Stimulated activated CD4-positive, alpha-beta T cell treated with anti-CD3 and anti-CD28 coated beads, Interleukin-2, amount 100 ng/mL, for 24 hours (primary cell): ENCODE measurements at places on chromosomes 5 and 9.

DNA sequence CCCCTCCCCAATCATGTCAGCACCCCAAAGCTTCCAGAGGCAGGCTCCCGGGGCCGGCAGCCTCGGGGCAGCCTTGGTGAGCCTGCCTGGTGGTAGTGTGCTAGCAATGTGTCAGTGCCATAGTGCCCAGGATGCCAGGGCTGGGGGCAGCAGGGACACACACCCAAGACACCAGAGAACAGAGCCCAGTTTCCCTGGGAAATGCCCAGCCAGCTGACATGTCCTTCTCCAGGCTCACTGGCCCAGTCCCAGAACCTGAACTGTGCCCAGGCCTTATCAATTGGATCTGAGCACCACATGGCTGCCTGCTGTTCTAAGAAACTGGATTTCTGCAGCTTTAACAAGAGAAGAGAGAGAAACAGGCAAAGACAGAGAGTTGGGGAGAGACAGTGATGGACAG lies 74.9 kb upstream of the LRRTM2 start:
- DNase-seq, result no peak

DNA sequence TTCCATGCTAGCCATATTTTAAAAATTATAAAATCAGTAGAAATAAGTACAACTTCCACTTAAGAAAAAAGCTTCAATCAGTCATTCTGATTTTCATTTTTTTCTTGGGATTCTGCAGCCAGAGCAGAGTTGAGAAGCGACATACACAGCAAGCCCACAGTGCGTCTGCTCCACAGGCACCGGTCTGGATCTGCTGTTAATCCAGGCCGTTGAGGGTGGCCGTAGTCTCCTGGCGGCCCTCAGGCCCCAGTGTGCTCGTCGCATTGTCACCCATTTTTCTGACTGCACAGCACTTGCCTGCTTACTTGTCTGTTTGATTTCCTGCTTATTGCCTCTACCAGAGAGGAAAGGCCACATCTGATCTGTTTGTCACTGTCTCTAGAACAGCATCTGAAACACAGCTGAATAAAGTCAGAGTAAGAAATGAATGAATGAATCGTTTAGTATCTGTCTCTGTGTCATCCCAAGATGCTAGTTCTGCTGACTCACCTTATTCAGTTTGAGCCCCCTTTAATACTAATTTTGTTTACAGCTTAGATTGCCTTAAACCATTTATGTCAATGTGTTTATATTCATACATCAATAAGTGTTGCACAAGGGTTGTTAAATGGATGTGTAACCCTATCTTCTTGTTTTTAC lies 11.6 kb upstream of the ASPN start:
- DNase-seq, result no peak

DNA sequence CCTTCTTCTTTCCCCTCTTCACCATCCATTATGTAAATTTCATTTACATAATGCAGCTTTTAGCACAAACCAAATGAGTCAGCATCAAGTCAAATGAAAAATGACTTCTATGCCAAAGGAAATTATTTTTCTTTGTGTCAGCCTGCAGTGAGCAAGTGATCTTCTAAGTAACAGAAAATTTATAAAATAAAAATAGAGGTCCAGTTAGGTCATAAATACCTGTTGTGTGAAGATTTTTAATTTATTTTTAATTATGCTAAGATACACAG lies 16.7 kb upstream of the THG1L start:
- DNase-seq, result no peak

DNA sequence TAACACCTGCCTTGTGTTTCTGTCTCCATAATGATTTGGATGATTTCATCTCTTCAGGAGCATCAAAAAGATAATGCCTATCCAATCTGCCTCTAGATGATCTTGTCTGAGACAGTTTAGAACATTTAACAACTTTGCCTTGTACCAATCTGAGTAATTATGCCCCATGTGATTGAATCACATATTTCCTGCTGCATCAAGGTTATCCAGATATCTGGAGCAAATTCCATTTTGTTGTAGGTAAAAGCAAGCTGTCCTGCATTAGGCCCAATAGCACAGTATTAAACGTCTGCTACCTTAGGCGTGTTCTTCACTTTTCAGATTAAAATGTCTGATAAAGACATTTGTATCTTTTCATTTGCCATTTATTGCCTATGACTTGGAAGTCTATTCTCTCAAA lies 54.1 kb upstream of the MARCHF11 start:
- no peak for DNase-seq

- DNase-seq, result no peak
Measured at GRCh38 chr9:5566054-5566618, 55.8 kb downstream of the PDCD1LG2 start.

GRCh38 chr9:84669288-84670137 lies at the start of gene NTRK2:
Gene NTRK2 (plus strand): TSS chr9:84669729. CDS start chr9:84670749, 1,020 bp downstream.
- peak; percentile 33 for DNase-seq

DNA sequence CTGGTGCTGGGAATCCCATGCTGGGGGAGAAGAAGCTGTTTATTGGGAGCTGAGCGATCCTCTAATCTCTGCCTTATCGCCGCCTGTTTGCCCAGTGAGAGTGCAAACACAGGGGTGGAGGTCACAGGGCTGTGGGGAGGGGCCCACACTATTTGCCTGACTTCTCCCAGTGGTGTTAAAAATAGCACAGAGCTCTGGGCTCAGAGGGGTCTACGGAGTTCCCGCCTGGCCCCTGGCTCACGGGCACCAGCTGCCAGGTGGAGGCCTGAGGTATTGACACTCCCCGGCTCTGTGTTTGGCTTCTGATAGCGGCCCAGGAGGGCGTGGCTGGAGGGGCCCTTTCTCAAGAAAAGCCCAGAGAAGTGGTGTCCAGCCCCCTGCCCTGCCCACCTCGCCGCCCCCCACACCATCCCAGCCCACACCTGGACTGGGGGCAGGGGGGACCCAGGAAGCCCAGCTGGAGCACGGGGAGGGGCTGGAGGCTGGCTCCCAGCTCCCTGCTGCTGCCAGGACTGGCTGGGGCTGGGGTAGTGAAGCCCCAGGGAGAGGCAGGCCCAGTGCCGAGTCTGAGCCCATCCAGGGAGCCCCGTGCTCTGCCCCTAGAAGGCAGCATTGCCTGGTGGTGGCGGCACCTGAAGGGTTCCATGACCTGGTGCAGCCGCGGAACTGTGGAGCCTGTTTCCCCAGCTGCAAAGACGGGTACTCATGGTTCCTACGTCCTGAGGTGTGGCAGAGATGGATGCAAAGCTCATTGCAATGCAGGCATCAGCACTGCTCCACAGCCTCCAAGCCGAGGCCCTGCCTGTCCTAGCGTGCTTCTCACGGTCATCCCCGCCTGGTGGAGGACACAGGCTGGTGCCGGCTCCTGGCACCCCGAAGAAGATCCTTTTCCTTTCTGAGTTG lies 35.7 kb upstream of the EGFL7 start:
- DNase-seq, result no peak

DNA sequence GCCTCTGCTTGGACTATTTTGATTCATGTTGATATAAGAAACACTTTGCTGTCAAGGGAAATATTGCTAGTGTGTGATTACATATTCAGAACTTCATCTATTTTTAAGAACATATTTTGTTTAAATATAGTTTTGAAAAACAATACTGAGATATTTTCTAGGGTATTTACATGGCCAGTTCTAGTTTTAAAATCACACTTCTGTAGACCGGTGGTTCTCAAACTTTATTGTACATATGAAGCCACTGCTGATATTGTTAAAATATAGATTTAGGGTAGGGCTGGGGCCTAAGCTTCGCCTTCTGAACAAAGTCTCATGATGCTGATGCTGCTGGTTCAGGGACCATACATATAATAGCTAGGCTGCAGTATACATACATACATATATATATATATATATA lies 1000.0 kb downstream of the PTPRD start:
- no peak for DNase-seq

DNA sequence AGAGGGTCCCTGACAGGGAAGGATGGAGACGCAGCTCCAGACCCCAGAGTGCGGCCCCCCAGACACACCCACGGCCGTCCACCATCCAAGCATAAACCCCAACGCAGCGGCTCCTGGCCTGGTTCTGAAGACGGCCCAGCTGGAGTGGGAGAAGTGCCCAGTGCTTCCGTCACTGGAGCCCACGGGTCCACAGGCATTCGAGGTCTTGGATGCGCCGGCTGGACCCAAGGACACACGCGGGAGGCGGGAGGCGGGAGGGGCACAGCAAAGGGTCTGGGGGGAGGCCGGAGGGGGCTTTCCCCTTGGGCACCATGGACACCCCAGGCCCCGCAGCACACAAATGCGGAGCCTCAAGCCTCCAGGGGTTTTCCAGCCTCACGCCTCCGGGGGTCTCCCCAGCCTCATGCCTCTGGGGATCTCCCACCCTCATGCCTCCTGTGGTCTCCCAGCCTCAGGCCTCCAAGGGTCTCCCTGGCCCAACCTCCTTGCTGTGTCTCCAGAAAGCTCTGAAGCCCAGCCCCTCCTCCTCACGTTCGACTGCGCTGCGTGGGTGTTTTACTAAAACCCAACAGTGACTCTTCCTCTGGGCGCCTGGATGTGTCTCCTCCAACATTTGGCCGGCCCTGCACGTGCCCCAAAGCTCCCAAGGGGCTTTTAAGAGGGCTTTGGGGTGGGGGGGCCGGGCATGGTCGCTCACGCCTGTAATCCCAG lies 15.2 kb downstream of the EXD3 start:
- DNase-seq, result no peak

DNA sequence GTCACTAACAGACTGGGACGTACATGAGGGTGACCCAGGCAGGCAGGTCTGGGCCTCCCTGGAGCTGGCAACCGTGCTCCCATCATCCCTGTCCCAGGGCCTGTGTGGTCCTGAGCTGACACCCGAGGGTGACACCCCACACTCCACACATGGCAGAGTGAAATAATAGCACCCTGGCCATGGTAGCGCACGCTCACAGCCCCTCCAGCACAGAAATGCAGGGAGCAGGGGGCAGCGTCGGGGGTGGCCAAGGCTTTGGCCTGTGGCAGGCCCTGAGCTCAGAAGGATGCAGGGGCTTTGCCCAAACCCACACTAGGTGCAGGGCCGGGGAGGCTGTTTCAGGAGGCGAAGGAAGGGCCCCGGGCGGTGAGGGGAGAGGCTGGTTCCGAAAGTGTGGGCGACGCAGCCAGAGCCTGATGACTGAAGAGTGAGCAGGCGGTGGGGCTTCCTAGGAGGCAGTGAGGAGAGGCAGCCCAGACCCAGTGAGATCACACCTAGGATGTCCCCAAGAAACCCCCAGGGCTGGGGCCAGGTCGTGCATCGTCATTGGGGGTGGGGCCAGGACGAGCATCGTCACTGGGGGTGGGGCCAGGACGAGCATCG lies 12.9 kb downstream of the OR2V2 start:
- DNase-seq, result peak; percentile 84

DNA sequence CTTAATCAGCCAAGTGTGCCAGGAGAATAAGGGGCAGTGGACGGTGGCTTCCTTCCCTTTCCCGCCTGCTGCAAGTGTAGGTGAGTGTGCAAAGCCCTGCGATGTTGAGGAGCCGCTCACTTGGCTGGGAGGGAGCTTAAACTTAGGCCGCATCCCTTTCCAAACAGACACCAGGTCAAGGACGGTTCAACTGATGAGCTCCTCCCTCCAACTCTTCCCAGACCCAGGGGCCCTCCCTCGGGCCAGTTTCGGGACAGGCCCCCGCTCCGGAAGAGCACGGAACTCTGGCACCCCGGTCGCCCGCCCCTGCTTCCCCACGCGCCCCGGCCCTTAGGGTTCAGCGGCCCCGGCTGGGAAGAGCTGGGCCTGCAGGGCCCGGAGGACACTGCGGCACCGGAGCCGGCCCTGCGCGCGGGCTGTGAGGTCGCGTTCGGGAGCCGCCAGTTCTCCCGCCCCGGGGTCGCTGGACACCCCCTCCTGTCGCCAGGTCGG lies 481 bp downstream of the MRPL36 start:
- peak; percentile 54 for DNase-seq

- DNase-seq, result peak; percentile 49
Measured at GRCh38 chr9:137045294-137046087, 486 bp downstream of the NPDC1 start.

- no peak for DNase-seq
Measured at GRCh38 chr5:93599399-93600120, 16.5 kb downstream of the NR2F1 start.

GRCh38 chr5:74493411-74493810 lies 147.1 kb downstream of the ENC1 start:
- DNase-seq, result no peak

DNA sequence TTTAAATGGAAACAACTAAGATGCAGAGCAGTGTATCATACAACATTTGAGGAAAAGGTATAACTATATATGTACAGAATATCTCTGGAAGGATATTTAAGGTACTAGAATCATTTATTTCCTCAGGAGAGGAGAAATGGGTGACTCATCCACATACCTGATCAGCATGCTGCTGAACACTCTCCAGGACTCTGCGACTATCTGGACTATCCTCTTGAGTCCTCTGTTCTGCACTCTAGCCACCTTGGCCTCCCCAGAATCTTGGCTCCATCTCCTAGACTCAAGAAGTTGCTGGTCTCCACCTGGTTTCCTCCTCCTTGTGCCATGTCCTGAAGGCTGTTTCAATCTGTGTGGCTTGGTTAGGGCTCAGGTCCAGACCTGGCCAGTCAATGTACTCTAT lies 8.8 kb upstream of the PRDM6 start:
- no peak for DNase-seq

GRCh38 chr9:110140276-110140675 lies 67.7 kb downstream of the C9orf152 start:
- DNase-seq, result no peak
